ENCODE measurements at places on chromosomes 5 and 9.

DNA sequence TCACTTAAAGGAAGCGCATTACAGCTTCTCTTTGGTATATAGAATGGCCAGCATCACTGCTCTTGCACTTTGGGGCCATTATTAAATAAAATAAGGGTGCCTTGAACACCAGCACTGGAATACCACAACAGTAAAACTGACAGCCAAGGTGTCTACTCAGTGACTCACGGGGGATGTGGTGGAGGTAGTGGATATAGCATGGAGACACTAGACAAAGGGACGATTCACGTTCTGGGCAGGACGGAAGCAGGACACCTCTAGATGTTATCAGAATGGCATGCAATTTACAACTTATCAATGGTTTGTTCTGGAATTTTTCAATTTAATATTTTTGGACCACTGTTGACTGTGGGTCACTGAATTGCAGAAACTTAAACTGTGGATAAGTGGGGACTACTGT lies 32.9 kb upstream of the PDE8B start:
- DNase-seq = no peak

- DNase-seq = no peak
These were observed 1.5 kb downstream of the SH3GLB2 start for GRCh38 chr9:129026442-129027223.

DNA sequence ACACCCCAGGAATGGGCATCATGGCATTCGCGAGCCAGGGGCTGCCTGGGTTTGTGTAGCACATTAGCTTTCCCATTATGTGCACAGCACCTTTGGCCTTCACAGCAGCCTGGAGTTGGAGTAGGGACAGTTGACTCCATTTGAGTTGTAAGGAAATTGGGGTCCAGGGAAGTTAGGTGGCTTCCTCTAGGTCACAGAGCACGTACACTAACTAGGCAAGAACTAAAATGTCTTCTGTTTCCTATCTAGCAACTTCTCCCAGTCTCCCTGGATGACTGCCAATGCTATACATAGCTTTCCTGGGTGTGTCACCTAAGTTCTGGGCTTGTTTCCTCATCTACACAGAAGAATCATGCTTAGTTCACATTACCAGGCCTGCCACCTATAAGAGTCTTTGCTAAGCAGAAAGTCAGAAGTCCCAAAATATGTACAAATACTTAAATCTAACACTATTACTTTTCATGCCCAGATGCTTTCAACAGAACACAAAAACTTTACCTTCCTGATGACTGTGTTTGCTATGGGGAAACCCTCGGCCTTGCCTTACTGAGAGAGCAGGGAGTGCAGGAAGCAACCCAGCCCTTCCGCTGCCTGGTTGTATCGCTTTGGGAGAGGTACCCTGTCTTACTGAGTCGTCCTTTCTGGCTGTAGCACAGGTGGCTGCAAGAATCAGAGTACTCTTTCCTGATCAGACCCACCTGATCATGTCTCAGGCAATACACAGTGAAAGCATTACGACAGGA lies 12.0 kb downstream of the MACROH2A1 start:
- no peak for DNase-seq

GRCh38 chr5:124453221-124454051 lies 293.0 kb downstream of the ZNF608 start:
- DNase-seq = no peak

- no peak for DNase-seq
These were observed 68.0 kb downstream of the ZNF608 start for GRCh38 chr5:124678468-124678867.

DNA sequence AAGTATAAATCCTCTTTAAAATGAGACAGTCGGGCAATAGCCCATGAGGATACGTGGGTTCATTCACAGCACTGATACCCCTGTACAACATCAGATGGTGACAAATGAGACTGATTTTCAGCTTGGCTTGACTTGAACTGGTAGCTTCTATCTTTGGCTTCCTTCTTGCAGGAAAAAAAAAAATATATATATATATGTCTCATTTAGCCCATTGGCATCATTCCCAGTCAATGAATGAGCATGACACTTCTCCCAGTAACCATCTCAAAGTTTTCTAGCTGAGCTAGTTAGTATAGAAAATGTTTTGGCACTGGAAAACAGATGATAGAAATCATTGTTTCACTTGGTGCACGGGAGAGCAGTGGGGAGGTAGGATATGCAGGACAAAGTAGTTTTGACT lies 222.5 kb upstream of the TAS2R1 start:
- DNase-seq = no peak

DNA sequence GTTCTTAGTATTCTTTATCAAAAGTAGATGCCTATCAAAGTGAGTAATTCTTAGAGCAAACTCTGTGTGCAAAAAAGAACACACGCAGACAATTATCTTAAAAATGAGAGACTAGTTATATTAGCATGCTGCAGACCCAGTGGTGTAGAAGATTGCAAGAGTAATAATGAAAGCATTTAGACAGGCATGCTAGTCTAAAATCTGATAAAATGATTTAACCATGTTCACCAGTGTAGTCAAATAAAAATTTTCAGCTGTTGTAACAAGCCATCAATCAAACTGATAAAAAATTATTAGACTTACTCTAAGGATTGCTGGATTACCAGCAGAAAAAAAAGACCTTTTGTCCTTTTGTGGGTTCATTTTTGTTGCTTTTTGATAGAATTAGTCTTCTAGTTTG lies 241.9 kb upstream of the TLE4 start:
- no peak for DNase-seq

DNA sequence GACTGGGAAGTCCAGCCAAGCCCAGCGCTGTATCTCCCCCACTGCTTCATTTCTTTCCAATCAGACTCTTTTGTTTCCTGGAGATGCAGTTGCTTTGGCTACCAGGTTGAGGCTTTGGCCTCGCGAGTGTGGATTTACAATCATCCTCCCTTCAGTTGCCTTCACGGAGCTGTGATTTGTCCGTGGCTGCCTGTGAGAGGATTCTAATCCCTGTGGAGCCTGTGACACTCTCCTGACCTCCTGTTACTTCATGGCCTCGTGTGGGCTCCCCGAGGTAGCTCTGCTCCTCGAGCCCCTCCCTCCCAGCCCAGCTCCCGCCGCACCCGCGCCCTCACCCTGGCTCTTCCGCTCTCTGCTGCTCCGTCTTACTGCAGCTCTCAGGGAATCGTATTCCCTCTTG lies 107.2 kb upstream of the STC2 start:
- DNase-seq = no peak

DNA sequence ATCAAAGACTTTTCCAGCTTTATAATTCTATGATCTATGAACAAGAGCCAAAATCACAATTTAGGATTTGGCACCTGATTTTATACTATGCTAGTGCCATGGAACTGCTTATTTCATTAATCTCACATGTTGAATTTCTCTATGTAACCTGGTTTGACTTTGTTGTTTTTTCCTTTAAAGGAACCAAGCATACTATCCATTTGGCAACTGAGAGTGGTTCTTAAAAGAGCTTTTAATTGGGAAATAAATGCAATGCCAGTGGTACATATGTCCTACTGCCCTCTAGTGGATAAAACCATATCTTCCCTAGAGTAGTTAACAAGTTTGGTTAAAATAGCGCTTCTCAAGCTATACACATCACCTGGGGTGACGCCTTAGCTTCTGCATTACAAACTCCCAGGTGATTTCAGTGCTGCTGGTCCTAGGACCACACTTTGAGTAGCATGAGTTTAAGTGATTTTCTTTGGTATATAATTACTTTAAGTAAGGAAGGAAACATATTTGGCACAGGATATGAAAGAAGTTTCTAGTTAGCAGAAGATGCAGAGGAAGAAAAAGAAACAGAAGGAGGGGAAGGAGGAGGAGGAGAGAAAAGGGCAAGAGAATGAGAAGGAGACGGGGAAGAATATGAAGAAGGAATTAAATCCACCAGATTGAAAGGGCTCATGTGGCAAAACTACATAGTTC lies 56.8 kb downstream of the FGF10 start:
- DNase-seq = no peak

DNA sequence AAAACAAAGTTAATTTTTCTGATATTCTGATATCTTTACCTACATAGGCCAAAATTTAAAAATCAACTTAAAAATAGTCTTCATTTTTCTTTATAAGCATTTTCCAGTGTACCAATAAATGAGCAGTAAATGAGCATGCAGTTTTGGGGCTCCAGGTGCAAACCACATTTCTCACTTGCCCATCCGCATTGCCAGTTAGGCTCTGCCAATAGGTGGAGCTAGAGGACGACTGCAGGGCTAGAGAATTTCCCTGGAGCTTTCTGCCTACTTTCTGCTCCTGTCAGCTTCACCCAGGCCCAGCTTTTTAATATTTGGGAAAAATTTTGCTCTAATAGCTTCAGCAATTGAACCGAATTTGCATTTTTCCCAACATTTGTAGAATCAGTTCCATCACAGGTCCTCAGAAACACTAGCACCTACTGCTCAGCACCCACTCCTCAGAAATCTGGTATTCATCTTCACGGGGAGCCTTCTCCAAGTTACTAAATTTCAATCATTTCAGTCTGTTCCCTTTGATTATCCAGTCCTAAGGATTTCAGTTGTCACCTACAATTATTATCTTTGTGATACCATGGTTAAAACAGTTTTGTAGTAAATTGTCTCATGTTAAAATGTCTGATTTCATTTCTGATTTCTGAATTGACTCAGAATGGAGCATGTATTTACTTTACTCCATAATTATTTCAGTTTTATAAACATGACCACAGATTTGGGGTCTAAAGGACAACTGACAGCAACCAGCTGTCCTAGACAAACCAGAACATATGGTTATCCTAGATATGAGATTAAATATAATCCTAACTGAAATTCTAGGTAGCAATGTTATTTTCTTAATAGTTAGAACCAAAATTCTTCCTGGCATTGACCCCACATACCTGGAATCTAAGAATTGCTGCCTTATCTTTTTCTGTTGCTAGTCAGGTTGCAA lies 104.6 kb upstream of the FAM174A start:
- DNase-seq = no peak

GRCh38 chr5:109191153-109191558 lies 218.6 kb downstream of the PJA2 start:
- DNase-seq = no peak

Measured in NCI-H1436 treated with DMSO at 0.1 percent for 48 hours (cell line).